ENCODE measurements at places on chromosomes 1 and 21. TPM values are rescaled to one million over a fixed set of nuclear protein-coding genes. Genes with fewer than 3 reads are reported as not detected.

Gene AMY2A
- 0.38 TPM for total RNA-seq

Gene PBX1
- total RNA-seq, result 59.8 TPM

Gene MRPL55
- 43.4 TPM for total RNA-seq

Gene DPT
- 39.4 TPM for total RNA-seq

Gene FCRL5
- 0.46 TPM for total RNA-seq

Gene SYT14
- total RNA-seq, result not detected

Gene PLA2G2C
- total RNA-seq, result not detected

Gene OR2T33
- total RNA-seq, result not detected

Gene DENND2C
- total RNA-seq, result 16.1 TPM

Gene BMP8B
- total RNA-seq, result 0.25 TPM

Gene OR10J1
- not detected for total RNA-seq

Gene EPHA2
- 3.2 TPM for total RNA-seq

Gene TTLL7
- 5.0 TPM for total RNA-seq

Gene NTNG1
- not detected for total RNA-seq

Gene SLC1A7
- 0.32 TPM for total RNA-seq

Gene LCE1B
- not detected for total RNA-seq

Gene SPATA46
- total RNA-seq, result not detected

Gene RXRG
- total RNA-seq, result 20.4 TPM

Gene AK5
- total RNA-seq, result 0.44 TPM

Gene GPA33
- 0.12 TPM for total RNA-seq

Gene CLDN17
- total RNA-seq, result not detected

Gene DYNLT5
- 3.9 TPM for total RNA-seq

Gene UTS2
- total RNA-seq, result not detected

Gene CD101
- 0.18 TPM for total RNA-seq

Gene C2CD2
- 3.2 TPM for total RNA-seq

Gene KIF26B
- 0.10 TPM for total RNA-seq

Gene SLC26A9
- 0.15 TPM for total RNA-seq

Gene LMX1A
- not detected for total RNA-seq

Gene NGF
- total RNA-seq, result 0.27 TPM

Gene MLLT11
- total RNA-seq, result 4.9 TPM

Gene TOMM20
- total RNA-seq, result 56.3 TPM

Gene PLEKHN1
- not detected for total RNA-seq

Gene RIMS3
- 0.32 TPM for total RNA-seq

Gene SLFNL1
- 0.15 TPM for total RNA-seq

Gene LRRIQ3
- total RNA-seq, result 0.32 TPM

Gene MCOLN3
- 0.52 TPM for total RNA-seq

Gene AGMAT
- total RNA-seq, result 2.6 TPM

Gene RHBDL2
- not detected for total RNA-seq

Gene ANGPTL7
- 0.10 TPM for total RNA-seq

Gene NCAM2
- 1.5 TPM for total RNA-seq

Gene C1orf226
- total RNA-seq, result 1.1 TPM

Gene FAM151A
- total RNA-seq, result not detected

Gene PDE9A
- total RNA-seq, result 1.4 TPM

Gene AADACL3
- total RNA-seq, result not detected

Gene PTCH2
- total RNA-seq, result 0.14 TPM

Gene GART
- total RNA-seq, result 60.7 TPM

Gene HNRNPU
- total RNA-seq, result 262 TPM

Gene AZIN2
- 3.5 TPM for total RNA-seq

Gene COL9A2
- not detected for total RNA-seq

Gene ZCCHC17
- 15.9 TPM for total RNA-seq

Gene CYP4B1
- total RNA-seq, result 21.9 TPM

Gene HMGCS2
- total RNA-seq, result 55.2 TPM

Gene ACTN2
- 2,645 TPM for total RNA-seq
